ENCODE measurements at places on chromosomes 7 and 10. TPM values are rescaled to one million over a fixed set of nuclear protein-coding genes. Genes with fewer than 3 reads are reported as not detected.

Gene BCL7B
- 63.2 TPM for total RNA-seq

Gene OR6B1
- not detected for total RNA-seq

Gene ZNF727
- 0.15 TPM for total RNA-seq

Gene LIPK
- total RNA-seq, result not detected

Gene KIAA1217
- total RNA-seq, result 0.05 TPM

Gene EXOSC1
- 44.1 TPM for total RNA-seq

Gene FFAR4
- not detected for total RNA-seq

Gene CDH23
- 6.0 TPM for total RNA-seq
